Cardiac ventricle fibroblast (primary cell): ENCODE measurements at places on chromosomes 16 and 17. TPM values are rescaled to one million over a fixed set of nuclear protein-coding genes. Genes with fewer than 3 reads are reported as not detected.

Gene KRTAP9-1
- not detected in 2 replicates for total RNA-seq

Gene GPR179
- total RNA-seq, result not detected in 2 replicates

Gene KRT33B
- total RNA-seq, result not detected in 2 replicates

Gene RSPRY1
- 24.0 and 30.1 TPM in 2 replicates for total RNA-seq

Gene TBC1D3
- total RNA-seq, result not detected in 2 replicates

Gene IKZF3
- total RNA-seq, result not detected in 2 replicates

Gene KRT20
- total RNA-seq, result not detected in 2 replicates

Gene HAGHL
- total RNA-seq, result 5.9 and 16.4 TPM in 2 replicates

Gene PRSS22
- not detected in 2 replicates for total RNA-seq

Gene TAC4
- total RNA-seq, result not detected in 2 replicates

Gene VAT1L
- 0.06 and 0.10 TPM in 2 replicates for total RNA-seq

Gene KRTAP2-2
- not detected in 2 replicates for total RNA-seq

Gene CDH5
- total RNA-seq, result 13.7 and 15.6 TPM in 2 replicates
